Smooth muscle cell of bladder (primary cell): ENCODE measurements at places on chromosomes 11 and 22. TPM values are rescaled to one million over a fixed set of nuclear protein-coding genes. Genes with fewer than 3 reads are reported as not detected.

Gene SYTL2
- total RNA-seq: 29.2 and 33.4 TPM in 2 replicates

Gene MB
- total RNA-seq: not detected in 2 replicates

Gene YAP1
- 114 and 214 TPM in 2 replicates for total RNA-seq

Gene GVQW3
- 0.57 and 1.5 TPM in 2 replicates for total RNA-seq

Gene CELSR1
- total RNA-seq: 0.14 and 0.65 TPM in 2 replicates

Gene LSP1
- 0.43 and 2.6 TPM in 2 replicates for total RNA-seq

Gene PEX16
- 34.6 and 37.0 TPM in 2 replicates for total RNA-seq

Gene ZP1
- 0.55 and 1.00 TPM in 2 replicates for total RNA-seq

Gene UBQLNL
- total RNA-seq: 0.14 and 0.18 TPM in 2 replicates
